ENCODE measurements at places on chromosomes 2 and 18.

- no peak for DNase-seq
Measured at GRCh38 chr18:42640160-42640559, 475.3 kb downstream of the RIT2 start.

GRCh38 chr2:54655046-54655809 lies 68.2 kb upstream of the EML6 start:
- no peak for DNase-seq

DNA sequence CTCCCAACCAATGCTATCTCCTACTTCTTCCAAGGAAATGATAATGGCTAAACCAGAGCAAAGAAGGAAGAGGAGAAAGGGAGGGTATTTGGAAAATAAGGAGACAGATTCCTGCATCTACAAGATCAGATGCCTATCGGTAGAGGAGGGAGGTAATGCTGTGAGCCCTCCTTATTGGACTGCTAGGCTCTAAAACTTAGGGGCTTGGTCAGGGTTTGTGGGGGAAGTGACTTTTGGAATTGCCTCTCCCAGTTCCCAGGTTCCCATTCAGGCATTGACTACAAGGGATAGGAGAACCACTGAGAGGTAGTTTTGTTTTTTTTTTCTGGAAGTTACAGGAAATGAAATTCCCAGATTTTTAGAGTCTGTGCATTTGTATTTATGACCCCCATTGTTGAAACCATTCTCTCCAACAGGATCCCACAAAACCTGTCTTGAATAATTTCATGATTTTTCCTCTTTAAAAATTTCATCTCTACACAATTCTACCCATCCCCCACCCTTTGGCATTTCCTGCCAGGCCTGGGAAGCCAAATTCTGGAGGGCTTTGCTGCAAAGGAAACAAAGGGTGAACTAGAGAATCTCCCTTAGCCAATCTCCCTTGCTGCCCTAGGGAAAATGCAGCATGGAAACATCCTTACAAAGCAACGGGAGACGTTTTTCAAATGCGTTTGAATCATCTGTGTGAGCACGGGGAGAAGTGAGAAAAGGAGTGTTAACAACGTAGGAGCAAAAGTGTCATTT lies 282.1 kb upstream of the EPAS1 start:
- DNase-seq: no peak

DNA sequence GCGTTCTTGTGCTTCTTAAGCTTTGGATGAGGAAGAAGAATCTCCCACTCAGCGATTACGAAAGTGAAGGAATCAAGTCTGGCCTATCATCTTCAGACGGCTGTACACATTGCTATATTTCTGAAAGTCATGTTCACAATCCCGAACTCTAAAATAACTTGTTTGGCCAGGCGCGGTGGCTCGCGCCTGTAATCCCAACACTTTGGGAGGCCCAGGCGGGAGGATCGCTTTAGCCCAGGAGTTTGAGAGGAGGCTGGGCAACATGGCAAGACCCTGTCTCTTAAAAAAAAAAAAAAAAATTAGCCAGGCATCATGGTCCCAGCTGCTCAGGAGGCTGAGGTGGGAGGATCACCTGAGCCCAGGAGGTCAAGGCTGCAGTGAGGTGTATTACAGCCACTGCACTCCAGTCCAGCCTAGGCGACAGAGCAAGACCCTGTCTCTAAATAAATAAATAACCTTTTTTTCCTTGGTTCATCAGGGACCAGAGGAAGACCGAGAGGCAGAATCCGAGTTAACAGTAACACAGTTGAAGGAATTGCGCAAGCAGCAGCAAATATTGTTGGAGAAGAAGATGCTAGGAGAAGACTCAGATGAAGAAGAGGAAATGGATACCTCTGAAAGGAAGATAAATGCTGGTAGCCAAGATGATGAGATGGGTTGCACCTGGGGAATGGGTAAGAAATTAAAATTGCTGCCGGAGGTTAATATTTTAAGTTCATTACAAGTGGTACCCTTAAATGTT lies 1.1 kb downstream of the SLC4A1AP start:
- DNase-seq: no peak

Data from CD4-positive, alpha-beta T cell treated with Interferon gamma for 1 hour (primary cell).